ENCODE measurements at places on chromosomes 7 and 10.

DNA sequence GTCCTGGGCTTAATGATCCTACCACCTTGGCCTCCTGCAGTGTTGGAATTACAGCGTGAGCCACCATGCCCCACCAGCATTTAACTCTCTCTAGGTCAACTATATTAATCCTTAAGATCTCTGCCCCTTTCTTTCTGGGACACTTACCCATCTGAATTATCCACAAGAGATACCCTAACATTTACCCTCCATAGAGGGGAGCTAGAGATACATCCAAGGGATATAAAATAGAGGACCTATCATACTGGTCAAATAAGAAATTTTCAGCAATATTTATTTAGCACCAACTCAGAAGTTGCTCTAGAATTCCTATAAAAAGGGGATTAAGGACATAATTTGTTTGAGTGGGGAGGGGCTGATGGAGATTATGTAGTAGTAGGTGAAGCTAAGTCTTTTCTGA, 96.5 kb downstream of the OTUD1 start:
- DNase-seq, result no peak

DNA sequence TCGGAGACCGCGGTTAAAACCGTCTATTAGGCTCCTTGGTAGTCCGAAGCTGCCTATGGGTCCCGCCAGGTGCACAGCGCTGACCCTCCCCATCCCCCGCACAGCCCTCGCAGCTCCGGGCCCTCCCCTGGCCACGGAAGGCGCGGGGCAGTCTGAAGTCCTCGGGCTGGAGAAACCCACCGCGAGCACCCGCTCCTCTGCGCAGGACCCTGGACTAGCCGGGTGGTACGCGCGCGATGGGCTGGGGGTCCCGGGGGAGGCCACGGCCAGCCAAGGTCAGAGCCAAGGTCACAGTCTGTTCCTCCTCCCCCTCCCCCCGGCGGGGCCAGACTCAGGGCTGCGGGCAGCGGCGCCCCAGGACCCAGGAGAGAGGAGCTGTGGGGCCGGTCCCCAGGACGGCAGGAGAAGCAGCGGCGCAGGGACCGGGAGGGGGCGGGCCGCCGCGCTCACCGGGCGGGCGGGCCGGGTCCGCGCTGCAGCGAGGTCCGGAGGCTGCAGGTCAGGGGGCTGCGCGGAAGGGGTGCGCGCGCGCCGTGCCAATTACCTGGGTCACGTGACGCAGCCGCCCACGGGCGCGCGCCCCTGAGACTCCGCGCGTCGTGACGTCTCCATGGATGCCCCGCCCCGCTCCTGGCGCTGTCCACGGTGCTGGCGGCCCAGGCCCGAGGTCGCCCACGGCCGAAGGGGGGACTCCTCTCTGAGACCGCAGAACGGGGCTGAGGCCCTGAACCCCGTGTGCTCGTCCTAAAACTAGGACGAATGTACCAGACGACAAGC, at the start of gene OGDHL:
OGDHL (minus strand) TSS at position 535 of the 777 bp plus-strand sequence. CDS start 3,731 bp downstream, outside the sequence.
- DNase-seq, result peak; percentile 4

DNA sequence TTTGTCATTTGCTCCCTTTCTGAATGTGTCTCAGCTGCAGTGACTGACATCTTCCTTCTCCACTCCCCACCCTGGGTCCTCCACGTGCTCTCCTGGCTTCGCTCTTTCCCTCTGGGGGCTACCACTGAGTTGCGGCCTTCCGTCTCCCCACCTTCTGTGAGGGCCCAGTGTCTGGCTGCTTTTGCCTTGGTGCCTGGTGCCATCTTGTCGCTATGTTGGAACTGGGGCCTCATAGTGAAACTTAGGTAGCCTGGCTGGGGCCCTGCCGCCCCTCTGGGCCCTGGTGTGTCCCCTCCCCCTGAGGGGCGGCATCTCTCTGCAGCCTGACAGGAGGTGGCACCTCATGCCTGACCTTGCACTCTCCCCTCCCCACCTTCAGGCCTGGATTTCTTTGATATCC, 144.1 kb downstream of the ANLN start:
- no peak for DNase-seq

DNA sequence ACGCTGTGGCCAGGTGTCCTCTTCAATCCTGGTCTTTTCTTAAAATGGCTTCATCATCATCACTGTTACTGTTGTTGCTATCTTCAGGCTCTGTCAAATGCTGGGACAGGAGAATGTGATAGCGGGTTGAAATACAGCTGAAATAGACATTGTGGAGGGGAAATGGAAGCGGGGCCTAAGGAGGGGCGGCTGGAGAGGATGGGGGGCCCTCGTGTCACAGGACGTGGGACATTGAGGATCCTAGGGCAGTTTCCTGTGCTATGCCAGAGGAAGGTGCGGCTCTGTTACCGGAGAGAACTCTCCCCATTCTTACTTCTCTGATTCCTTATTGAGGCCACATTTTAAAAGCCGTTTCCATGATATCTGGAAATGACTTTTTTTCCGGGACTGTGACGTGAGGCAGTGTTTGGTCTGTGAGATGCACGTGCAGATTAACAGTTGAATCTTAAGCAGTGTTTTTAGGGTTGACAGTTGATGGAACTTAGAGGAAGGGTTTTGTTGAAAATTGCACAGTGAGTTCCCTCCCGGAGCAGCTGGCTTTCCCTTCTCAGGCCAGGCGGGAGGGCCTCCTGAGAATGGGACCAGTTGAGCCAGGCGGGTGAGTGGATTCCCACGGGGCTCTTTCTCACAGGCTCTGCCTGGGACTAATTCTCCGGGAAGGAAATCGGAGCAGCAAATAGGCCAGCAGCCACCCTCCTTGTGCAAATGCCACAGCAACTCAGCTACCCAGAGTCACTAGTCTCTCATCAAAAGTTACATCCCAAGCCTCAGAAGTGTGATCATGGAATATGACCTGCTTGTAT, 125.2 kb downstream of the TACC2 start:
- DNase-seq, result no peak

- no peak for DNase-seq
Measured at GRCh38 chr10:116536810-116537209, 8.9 kb upstream of the PNLIP start.

GRCh38 chr10:132006966-132007365, 25.2 kb upstream of the BNIP3 start:
- DNase-seq, result no peak

- DNase-seq, result peak; percentile 86
Measured at GRCh38 chr7:114979388-114979787, 57.5 kb downstream of the MDFIC start.

- no peak for DNase-seq
Measured at GRCh38 chr10:62166331-62167131, 102.1 kb downstream of the RTKN2 start.

DNA sequence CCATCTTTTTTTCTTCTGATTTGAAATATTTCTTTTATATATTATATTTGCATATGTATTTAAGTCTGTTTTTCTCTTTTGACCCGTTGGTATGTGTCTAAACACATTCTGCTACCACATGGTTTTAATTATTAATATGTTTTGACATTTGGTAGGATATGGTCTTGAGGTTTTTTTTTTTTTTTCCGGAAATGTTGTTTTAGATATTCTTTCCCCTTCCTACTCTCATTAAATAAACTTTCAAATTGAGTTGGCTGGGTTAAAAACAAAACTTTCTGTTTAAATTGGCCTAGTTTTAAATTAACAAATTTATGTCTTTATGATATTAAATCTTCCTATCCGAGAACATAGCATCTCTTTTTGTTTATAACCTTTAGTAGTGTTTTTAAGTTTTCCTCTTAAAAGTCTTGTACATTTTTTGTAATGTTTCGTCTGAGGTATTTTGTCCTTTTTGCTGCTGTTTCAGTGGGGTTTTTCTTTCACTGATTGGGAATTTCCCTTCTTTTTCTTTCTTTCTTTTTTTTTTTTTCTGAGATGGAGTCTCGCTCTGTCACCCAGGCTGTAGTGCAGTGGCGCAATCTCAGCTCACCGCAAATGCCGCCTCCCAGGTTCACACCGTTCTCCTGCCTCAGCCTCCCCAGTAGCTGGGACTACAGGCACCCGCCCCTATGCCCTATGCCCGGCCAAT, 25.4 kb downstream of the STAM start:
- no peak for DNase-seq

DNA sequence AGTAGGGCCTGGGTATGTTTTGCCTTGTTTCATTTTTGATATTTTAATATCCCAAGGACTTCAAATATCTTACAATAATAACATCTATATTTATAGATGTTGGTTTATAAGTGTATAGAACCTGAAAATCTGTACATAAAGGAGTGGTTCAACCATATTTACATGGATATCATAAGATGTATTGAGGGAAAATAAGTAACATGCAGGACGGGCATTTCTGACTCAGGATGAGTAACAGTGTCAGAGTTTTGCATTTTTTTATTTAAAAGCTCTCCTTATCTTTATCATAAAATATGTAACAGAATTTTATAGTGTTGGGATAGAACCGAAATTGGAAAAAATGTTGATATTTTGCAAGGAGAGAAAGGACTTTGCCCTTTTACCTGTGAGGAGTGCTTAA, 1438.7 kb downstream of the REEP3 start:
- no peak for DNase-seq

GRCh38 chr7:88268858-88269257, 37.8 kb downstream of the STEAP4 start:
- DNase-seq, result no peak

GRCh38 chr10:51758366-51758765, 59.0 kb upstream of the CSTF2T start:
- no peak for DNase-seq

DNA sequence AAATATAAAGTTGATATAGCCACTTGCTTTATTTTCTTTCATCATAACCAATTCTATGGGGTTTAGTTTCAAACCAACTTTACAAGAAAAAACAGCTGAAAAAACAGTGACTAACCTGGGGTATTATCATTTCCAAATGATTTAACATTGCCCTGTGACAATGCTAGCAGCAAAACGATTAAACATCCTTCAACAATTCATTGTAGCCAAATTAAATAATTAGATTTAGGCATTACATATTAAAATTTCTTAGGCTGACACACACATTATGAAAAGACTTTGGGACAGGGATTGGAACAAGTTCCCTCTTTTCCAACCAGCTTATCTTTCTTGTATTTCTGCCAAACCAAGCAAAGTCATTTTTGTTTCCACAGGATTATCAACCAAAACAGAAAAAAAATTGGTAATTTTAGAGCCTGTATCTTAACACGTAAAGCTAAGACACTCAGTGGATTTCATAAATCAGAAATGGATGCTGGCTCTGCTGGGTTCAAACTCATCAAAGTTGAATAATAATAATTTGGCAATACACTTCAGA, 84.0 kb downstream of the SEMA3D start:
- DNase-seq, result peak; percentile 83

GRCh38 chr10:92542458-92542857, 31.4 kb downstream of the IDE start:
- DNase-seq, result no peak

DNA sequence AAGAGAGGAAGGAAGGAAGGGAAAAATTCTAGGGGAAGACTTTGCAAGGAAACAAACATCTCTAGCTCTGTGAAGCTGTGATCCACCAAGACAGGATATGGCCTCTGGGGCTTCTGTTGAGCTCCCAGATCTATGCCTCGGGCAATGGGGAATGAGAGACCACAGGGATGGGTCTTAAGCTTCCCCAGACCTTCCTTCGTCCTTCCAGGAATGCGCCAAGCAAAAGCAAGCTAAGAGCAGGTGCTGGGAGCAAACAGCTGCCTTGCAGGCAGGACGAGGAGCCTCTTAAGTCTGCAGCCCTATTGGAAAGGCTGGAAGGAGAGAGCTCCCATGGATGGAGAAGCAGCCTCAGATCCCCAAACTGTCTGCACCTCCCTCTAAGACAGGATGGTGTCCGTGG, 21.9 kb upstream of the ELN start:
- no peak for DNase-seq

DNA sequence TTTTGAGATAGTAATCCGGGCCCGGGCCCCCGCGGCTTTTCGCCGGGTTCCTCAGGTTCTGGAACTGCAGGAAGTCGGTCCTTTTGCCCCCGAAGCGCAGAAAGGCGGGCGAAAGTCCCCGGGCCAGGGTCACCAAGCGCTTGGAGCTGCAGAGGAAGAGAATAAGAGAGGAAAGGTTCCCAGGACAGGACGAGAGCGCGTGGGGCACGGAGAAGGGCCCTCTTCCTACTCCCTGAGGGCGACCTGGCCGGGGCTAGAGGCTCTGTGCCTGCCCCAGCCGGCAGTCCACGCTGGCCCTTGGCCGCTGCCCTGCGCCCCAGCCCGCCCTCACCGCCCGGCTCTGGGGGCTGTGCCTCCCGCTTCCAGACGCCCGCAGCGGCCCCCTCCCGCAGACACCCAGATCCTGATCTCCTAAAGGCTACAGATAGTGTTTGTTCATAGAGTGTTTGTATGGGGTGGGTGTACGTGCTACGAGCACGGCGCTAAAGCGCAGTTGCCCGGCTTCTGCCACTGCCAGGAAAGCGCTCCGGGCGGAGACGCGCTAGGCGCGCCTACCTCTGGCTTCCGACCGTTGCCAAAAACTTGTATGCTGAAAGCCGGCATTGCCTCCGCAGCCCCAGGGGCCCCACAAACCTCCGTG, 3.2 kb downstream of the HPSE2 start:
- no peak for DNase-seq

GRCh38 chr10:73264423-73264822, 12.0 kb upstream of the MRPS16 start:
- DNase-seq, result no peak

- DNase-seq, result no peak
Measured at GRCh38 chr10:56068473-56069263, 292.4 kb downstream of the ZWINT start.

DNA sequence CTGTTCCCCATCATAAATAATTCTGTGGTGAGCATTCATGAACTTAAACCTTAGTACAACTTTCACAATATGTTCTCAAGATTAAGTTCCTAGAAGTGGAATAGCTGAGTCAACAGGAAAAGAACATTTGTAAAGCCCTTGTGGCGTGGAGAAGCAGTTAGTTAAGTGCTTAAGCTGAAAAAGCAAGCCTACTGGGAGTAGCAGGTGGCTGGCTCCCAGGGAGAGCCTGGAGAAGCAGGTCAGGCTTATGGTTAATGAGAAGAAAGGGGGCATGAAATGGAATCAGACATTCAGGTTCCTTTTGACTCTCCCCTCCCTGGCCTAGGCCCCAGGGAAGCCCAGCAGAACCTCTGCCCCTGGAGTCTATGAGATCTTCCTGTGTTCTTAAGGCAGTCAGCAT, 35.3 kb downstream of the VSTM4 start:
- DNase-seq, result peak; percentile 43

DNA sequence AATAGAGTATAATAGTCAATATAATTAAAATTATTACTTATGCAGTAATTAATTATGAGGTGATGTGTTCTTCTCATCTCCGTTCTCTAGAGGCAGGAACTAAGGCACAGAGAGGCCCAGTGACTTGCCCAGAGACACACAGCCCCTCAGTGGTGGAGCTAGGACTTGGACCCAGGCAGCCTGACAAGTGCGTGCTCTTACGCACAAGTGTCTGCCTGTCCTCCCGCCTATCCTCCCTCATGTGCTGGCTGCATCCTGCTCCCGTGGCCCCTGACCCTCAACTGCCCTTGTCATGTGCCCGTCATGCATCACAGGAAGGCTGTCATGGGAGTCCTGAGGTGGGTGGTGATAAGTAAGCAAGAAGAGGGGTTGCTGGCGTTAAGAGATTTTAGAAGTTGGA, 14.3 kb downstream of the IL2RA start:
- DNase-seq, result no peak
